ENCODE measurements at places on chromosomes 13 and 19.

GRCh38 chr13:33797622-33798021, 20.3 kb upstream of the RFC3 start:
- no peak for DNase-seq

GRCh38 chr13:42355092-42355485, 83.1 kb downstream of the AKAP11 start:
- DNase-seq = no peak

DNA sequence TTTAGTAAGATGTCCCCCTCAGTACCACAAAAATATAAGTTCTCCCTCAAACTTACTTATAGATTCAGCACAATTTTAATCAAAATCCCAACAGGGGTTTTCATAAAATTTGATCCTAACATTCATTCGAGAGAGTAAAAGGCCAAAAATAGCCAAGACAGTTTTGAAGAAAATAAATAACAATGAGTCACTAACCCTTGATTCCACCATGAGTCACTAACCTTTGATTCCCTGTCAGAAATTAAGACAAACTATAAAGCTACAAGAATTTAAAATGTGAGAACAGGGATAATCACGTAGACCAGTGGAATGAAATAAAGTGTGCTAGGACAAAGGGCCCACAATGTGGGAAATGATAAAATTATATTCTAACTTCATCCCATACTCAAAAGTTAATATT, 320.3 kb downstream of the SUCLA2 start:
- DNase-seq = no peak

DNA sequence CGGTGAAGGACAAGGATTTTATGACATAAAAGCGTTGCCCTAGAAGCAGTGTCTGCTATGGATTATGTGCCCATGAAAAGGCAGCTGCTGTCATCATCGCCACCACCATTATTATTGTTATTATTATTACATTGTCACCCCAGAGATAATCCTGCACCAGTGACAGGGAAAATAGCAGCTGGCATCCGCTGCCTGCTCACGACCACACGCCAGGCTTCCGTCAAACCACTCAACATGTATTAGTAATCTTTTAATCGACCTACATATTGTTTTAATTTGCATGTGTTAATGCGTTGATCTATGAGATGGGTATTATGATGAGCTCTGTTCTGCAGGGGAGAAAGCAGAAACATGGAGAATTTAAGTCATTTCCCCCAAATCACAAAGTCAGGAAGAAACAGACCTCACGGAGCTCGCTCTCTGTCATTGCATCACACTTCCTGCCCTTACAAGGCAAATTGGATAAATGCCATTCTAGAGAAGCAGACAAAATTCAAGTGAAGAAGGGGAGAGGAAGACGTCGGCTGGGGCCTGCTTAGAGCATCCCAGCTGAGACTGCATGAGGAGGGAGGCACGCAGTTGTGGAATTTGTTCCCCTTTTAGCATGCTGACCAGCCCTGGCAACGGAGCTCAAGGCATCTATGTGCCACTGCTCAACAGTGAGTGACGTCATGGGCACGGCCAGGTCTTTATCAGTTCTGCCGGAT, at the start of gene FFAR3:
TSS of gene FFAR3 (plus strand) at position 594 of the 707 bp plus-strand sequence. CDS start 431 bp downstream, outside the sequence.
- no peak for DNase-seq

DNA sequence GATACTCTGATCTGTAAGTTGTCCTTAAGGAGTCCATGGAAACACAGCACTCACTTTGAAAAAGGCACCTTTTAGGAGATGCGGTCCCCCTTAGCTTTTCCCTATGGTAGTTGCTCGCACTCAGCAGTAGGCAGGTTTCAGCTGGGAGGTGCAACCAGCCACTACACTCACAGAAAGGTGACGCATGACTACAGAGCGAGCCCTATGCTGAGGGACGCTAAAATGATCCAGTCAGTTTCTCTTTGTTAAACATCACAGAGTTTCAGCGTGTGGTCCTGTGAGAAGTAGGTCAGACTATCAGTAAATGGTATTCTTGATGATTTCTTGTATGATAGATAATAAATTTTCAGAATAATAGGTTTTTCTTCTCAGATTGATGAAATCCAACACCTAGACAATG, 362.7 kb upstream of the MIR17HG start:
- no peak for DNase-seq

- no peak for DNase-seq
Measured at GRCh38 chr13:27489456-27489855, 39.1 kb upstream of the MTIF3 start.

GRCh38 chr13:19959141-19959830, 759 bp downstream of the ZMYM2 start:
- DNase-seq = peak; percentile 7

GRCh38 chr19:51136851-51137551, 5.1 kb upstream of the SIGLEC7 start:
- no peak for DNase-seq

DNA sequence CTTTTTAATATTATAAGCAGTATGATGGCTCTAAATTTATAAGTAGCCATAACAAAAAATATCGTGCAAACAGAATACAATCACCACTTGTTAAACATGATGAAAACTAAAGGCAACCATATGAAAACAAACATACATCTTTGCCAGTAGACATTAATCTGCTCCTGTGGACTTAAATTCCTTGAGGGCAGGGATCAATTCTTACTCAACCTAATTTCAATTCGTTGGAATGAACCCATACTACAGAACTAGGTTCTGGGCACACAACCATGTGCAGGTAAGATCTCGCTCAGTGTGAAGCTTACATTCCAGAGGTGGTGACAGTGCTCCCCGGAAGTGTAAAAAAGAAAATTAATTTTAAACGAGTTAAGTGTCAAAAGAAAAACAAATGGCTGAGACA, 13.4 kb downstream of the TBC1D4 start:
- DNase-seq = no peak

- no peak for DNase-seq
Measured at GRCh38 chr13:100753376-100753775, 78.8 kb upstream of the TMTC4 start.

DNA sequence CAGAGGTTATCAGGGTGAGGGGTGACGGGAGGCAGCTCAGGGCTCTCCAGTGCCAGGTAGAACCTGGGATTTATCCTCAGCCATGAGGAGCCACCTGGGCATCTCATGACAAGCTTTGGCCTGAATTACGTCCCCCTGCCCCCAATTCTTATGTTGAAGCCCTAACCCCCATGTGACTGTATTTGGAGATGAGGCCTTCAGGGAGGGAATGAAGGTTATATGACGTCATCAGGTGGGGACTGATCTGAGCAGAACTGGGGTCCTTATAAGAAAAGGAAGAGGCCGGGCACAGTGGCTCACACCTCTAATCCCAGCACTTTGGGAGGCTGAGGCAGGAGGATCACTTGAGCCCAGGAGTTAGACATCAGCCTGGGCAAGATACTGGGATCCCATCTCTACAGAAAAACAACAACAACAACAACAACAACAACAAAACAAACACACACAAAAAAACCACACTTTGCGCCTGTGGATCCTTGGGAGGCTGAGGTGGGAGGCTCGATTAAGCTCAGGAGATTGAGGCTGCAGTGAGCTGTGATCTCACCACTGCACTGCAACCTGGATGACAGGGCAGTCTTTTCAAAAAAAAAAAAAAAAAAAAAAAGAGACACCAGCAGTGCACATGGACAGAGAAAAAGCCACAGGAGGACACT, 18.4 kb downstream of the ZFR2 start:
- DNase-seq = no peak

DNA sequence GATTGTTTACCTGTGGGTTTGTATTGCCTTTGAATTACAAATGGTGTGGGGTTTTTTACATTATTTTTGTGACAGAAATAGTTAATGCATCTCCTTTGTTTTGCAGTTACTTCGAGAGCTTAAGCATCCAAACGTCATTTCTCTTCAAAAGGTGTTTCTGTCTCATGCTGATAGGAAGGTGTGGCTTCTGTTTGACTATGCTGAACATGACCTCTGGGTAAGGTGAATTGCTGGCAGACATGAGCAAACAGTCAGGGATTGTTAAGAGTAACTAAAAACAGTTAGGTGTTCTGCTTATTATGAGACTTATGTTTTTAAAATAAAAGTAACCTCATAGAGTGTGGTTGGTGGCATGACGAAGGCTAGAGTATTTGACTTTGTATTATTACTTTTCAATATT, 95.0 kb downstream of the CDK8 start:
- DNase-seq = no peak

- no peak for DNase-seq
Measured at GRCh38 chr13:46324976-46325375, 62.1 kb downstream of the RUBCNL start.

DNA sequence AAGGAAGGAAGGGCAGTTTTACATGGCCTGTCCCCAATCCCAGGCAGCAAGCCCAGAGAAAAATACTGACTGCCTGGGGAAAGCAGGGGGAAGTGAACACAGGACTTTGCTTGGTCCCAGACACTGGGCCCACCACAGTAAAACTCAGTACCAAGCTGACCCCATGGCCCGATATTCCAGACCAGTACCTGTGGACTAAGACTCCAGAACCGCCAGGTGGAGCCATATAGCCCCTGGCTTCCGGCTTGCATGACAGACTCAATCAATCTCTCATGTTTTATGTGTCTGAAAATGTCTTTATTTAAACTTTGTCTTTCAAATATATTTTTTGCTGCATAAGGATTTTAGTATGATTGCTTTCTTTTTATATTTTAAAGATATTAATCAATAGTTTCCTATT, 767.9 kb upstream of the SLITRK6 start:
- no peak for DNase-seq

DNA sequence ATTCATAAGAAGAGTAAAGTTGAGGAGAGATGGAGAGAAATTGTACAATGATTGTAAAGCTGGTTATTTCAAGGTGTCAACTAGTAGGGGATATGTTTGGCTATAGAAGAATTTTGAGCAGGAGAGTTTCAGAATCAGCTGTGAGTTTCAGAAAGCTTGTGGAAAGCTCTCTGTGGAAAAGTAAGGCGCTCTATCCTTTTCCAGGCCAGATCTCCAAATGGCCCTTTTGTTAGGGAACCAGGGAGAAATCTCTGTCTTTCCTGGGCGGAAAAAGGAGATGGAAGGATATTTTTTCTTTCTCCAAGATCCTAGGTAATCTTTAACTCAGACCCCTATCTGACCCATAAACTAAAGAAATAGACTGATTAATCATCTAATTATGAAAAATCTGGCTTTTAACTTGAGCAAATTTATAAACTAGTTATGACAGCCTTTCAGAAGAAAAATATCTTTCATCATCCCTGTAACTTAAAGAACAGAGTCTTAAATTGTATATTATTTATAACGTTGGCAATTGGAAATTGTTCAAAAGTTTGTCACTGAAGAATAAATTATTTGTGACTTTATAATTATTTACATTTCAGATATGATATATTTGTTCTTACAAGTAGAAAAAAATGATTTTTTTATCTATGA, 34.5 kb downstream of the SPRY2 start:
- DNase-seq = no peak

- DNase-seq = no peak
Measured at GRCh38 chr13:74067818-74068217, 66.4 kb downstream of the KLF12 start.

DNA sequence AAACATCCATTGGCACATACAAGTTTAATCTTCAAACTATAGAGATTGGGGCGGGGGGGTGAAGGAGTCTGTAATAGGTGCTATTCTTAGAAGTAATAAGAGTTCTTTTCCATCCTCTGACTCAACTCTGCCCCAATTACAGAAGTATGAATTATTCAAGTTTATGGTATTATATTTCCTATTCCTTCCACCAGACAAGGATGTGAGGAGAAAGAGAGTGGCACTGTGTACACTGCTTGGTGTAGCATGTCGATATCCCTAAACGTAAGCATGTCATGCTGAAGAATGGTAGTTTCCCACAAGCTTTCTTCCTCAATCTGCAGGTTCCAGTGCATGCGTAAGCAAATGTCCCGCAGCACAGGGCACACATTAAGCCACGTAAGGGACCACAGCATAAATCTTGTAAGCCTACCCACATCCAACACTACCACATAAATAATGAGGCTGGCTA, 14.1 kb downstream of the BRD4 start:
- DNase-seq = no peak

- no peak for DNase-seq
Measured at GRCh38 chr19:8158411-8159074, 9.2 kb upstream of the FBN3 start.

- no peak for DNase-seq
Measured at GRCh38 chr13:60756306-60756705, 359.3 kb downstream of the TDRD3 start.

- no peak for DNase-seq
Measured at GRCh38 chr19:54114340-54115108, 933 bp downstream of the TFPT start.

- no peak for DNase-seq
Measured at GRCh38 chr13:77325371-77325980, 1.4 kb downstream of the MYCBP2 start.

DNA sequence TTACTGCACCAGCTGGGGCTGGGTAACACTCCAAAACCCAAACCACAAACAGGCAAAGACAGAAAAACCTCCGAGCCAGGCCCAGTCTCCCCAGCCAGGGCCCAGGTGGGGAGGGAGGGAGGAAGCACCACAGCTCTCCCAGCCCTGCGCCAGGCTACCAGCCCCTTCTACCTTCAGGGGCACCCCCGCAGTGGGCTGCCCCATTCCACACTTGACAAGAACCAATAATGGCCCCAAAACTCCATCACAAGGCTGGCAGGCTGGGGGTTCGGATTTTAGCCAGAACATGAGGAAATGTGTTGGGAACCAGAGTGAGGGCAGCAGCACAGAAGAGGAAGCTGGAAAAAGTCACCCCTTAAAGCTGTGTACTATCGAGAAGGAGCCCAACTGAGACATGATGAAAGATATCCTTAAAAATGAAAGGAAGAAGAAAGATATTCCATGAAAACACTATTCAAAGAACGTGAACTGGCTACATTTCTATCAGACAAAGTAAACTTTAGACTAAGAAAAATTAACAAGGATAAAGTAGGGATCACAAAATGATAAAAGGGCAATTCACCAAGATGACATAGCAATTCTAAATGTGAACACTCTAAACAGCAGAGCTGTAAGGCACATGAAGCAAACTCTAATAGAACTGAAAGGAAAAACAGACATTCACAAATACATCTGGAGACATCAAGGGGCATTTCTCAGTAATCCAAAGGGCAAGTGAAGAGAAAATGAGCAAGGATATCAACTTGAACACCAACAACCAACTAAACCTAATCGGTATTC, 12.9 kb downstream of the TUBGCP3 start:
- no peak for DNase-seq

- DNase-seq = no peak
Measured at GRCh38 chr13:100899720-100900316, 225.2 kb upstream of the TMTC4 start.

DNA sequence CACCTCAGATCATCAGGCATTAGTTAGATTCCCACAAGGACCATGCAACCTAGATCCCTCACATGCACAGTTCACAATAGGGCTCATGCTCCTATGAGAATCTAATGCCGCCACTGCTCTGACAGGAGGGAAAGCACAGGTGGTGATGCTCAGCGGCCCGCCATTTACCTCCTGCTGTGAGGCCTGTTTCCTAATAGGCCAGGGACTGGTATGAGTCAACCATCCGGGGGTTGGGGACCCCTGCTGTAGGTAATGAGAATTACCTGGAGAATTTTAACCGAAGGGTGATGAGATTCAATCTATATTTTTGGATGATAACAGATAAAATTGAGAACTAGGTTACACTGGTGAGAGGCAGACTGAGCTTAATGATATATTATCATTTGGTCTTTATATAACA, 101.4 kb downstream of the LACC1 start:
- DNase-seq = no peak

- DNase-seq = no peak
Measured at GRCh38 chr13:50990065-50990817, 80.7 kb downstream of the RNASEH2B start.

- no peak for DNase-seq
Measured at GRCh38 chr19:33266974-33267484, 35.3 kb downstream of the CEBPA start.
